ENCODE measurements at places on chromosomes 4 and X.

GRCh38 chr4:20676501-20677197 is 23.6 kb upstream of the PACRGL start:
- no peak for DNase-seq

DNA sequence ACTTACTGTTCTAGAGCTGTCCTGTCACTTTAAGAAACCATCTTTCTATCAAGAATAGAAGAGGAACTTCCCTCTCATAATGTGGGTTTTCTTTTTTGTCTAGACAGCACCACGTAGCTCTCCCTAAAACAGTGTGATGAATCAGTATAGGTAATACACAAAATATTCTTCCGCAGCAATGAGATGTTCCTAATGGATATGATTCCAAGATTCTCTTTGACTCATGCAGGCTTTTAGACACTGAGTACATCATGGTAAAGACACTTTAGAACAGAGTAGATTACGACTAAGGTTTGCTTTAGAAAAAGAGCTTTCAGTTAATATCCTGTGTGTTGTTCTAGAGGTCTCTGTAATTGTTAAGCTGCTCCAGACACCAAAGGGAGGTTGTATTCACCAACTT is 69.8 kb downstream of the PTTG2 start:
- DNase-seq, result no peak

DNA sequence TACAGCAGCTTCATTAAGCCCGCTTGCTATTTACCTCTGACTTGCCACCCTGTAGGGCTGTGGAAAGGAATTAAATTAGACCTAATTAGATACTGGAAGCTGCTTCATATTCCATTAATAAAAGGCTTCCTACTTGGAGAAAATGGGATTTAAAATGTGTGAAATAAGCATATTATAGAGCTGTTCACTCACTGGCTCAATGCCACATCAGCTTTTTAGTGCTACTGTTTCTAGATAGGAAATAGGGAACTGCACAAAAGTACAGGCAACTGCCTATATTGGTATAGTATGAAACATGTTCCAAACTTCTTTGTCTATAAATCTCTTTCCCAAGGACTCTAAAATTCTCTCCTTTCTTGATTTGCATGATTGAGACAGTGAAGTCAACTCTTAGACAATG is 407.9 kb upstream of the AADAT start:
- DNase-seq, result no peak

DNA sequence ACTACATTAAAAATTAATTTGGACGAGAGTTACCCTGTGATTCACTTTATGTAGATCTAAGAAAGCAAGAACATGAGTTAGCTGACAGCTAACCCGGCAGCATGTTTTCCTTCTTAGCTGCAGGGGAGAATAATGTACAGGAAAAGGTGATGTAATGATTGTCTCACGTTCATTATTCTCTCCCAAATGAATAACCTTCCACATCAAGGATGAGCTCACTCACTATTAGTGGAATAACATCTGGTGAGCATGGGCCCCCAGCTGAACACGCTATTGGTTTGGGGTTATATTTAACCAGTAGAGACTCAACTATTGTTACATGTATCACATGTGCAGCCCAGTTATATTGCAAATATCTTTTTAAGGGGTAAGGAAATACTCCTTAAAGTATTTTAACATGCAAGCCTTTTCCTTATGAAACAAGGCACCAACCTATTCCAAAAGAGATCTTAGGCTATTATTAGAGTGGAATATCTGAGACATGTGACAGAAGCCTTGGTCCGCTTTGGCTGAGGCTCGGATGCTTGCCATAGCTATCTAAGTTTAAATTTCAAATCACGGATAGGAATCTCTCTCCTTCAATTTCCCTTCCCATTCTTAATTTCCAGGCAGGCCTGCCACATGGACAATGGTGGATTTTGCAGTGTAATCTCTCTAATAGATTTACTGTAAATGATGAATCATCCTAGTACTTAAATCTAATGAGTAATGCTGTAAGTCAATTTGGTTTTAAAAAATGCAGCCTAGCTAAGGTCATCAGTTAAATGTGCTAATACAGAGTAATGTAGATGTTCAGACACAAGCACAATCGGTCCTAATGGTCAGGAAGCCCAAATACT is 99.0 kb upstream of the OTUD4 start:
- no peak for DNase-seq

GRCh38 chr4:150394046-150394445 is 187.9 kb upstream of the MAB21L2 start:
- no peak for DNase-seq

- DNase-seq, result no peak
These were observed 1.7 kb upstream of the WDR1 start for GRCh38 chr4:10118048-10119004.

DNA sequence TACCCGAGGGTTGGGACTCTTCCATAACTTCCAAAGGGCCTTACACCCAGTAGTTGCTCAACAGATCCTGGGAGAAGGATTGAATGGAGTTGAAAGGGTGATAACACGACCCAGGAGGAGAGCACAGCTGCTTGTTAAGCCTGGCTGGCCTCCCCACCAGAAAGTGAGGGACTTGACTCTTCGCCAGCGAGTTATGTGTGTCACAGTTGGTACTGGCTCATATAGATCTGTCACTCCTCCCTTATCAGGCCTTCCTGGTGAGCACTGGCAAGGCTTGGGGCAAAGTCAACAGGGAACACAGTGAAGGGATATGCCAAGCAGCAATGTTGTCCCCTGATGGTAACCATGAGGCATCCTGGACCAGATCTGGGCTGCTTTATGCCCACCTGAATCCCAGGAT is 35.8 kb downstream of the APLN start:
- DNase-seq, result no peak

DNA sequence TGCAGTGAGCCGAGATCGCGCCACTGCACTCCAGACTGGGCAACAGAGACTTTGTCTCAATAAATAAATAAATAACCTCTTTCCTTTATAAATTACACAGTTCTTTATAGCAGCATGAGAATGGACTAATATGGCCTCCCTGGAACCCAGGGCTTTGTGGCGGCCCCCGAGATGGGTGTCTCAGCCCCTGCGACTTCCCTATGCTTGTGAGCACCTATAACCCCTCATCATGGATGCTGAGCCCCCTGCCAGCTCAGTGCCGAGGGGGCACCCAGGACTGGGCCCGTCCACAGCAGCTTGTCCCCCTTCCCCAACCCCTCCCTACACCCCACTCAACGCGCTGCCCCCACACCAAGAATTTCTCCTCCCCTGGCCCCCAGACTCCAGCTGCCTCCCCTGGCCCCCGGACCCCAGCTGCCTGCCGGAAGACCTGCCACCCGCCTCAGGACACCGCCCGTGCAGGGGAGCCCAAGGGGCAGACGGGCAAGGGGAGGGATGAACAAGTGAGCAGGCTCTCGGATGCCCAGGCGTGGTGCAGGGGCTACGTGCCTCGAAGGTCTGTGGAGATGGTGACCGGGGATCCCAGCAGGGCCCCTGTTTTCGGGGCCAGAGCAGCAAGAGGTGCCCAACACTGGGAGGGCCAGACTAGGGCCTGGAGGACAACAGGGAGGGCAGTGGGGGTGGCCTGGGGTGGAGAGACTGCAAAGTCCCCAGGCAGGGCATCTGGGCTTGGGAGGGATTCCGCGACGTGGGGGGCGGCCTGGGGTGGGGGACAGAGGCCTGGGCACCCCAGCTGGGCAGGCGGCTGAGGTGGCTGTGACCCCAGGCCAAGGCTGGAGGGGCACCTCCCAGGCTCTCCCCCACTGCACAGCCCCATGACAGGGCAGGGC is 74.0 kb downstream of the FAM53A start:
- no peak for DNase-seq

GRCh38 chr4:134320048-134320447 is 118.5 kb upstream of the PABPC4L start:
- DNase-seq, result no peak

DNA sequence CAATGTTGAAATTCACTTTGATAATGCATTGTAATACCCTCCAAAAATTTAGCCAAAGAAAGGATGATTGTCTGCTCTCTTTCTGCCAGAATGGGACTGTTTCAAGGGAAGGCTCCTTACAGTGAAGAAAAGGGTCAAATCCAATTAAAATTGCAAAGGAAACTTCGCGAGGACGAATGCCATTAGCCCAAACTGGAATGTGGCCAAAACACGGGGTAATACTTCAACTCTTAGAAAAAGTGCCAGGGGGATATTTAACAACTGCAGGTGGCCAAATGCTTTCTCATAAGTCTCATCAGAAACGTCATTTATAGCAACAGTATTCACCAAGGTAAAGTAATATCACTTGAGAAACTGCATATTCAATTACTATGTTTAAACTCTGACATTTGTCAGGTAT is 29.0 kb downstream of the NKX3-2 start:
- no peak for DNase-seq

- DNase-seq, result no peak
These were observed 105.8 kb upstream of the NWD2 start for GRCh38 chr4:37138789-37139188.

DNA sequence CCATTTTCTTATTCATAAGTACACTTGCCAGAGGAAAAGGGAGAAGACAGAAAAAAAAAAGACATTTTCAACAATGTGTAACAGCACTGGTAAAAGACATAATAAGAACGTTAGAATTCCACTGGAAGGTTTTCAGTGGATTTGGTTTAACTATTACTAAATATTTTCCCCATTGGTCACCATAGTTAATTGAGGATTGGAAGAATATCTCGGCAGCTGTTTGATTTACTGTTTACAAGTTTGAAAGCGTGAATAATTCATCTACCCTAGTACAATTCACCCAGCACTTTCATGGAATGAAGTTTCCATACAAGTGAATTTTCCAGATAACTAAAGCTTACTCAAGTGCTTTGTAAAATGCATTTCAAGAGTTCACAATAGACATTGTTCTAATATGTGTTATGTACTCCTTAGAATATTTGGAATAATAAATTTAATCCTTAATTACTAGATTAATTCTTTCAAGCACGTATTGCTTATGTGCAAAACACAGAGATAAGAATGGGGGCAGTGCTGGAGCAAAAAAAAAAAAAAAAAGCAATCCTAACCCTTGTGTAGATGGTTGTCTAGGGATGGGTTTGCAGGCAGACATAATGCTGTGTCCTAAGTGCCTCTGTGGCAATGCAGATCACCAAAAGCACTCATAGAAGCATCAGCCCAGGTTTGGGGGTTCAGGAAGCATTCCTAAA is 57.1 kb downstream of the ENPEP start:
- DNase-seq, result no peak

DNA sequence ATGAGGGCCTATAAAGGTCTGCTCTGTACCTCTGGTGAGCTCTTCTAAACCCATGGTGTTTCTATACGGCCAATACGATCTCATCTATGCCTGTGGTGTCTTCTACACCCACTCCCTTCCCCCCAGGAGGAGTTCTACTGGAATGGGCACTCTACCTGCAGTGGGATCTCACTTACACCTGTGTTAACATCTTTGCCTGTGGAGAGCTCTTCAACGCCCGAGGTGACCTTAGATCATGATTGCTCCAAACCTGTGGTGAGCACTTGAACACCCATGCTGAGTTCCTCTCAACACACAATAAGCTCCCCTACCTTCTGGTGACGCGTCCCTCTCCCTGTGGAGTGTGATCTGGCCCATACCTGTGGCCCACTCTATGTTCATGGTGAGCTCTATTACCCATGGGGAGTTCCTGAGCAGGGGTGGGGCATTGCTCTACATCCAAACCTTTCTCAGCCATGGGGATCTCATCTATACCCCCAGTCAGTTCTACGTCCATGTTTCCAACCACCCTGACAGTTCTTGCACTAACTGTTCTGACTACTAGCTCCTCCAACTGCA is 48.6 kb downstream of the BCOR start:
- no peak for DNase-seq

DNA sequence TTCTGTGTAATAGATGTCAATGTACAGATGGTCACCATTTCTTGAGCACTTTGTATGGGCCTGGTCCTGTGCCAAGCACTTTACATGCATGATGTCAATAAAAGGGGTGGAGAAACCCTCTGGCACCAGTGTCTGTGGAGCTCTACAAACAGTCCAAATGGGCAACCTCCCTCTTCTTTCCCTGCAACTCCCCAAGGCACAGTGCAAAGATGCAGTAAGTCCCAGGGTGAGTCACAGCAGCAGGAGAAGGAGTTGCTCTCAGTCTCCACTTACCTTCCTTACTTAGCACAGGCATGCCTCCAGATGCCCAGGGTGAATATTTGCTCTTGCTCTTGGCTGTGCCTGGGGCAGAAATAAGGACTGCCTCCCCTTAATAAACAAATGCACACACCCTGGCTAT is 4.3 kb downstream of the OCIAD2 start:
- DNase-seq, result no peak

- DNase-seq, result no peak
These were observed 152.7 kb downstream of the ANTXR2 start for GRCh38 chr4:79920163-79920853.

DNA sequence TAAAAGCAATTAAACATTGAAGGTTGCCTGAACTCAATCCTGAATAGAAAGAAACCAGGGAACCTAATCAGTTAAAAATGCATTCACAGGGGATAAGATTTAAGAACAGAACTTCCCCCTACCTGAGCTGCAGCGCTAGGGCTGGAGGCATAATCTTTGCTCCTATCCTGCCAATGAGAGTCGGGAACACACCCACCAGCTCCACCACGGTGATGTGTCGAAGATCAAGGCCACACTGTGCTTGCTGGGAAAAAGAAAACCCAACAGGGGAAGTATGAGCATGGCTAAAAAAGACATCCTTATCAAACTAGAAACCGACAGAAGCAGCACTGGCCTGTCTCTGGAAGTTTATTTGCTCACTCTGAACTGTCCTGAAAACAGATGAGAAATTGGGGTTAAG is 66.3 kb downstream of the SRPX start:
- no peak for DNase-seq

DNA sequence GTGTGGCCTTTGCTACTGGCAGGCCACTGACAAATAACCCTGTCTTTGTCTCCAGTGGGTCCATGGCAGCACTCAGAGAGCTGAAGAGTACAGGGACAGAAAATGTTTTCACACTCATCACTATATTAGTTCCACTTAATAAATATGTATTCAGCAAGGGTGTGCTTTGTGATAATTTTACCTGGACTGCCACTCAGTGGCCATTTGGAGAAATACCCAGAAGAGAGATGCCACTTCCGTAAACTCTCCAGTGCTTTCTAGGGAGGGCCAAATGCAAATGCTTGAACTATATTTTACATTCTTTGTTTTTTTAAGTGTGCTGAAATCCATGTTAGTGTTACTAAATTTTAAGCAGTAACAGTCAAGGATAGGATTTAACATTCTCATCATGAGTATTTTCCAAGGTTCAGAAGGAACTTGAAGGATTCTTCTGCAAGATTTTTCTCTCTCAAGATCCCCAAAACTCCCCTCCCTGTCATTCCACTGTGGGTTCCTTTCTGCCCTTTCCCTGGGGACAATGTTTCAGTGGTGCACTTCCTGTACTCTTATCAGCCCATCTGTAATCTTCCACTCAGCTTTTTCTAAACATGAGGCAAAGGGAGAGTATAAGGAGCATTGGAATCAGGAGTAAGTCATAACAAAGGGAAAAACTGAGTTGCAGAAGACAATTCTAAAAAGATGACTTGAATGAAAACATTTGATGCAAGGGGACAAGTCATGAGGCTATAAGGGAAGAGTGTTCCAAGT is 46.0 kb downstream of the TFDP3 start:
- DNase-seq, result no peak

GRCh38 chr4:14293582-14293981 is 666.1 kb upstream of the BOD1L1 start:
- DNase-seq, result no peak

GRCh38 chr4:36930562-36931111 is 313.9 kb upstream of the NWD2 start:
- DNase-seq, result no peak
